ENCODE measurements at places on chromosomes 12 and 14.

DNA sequence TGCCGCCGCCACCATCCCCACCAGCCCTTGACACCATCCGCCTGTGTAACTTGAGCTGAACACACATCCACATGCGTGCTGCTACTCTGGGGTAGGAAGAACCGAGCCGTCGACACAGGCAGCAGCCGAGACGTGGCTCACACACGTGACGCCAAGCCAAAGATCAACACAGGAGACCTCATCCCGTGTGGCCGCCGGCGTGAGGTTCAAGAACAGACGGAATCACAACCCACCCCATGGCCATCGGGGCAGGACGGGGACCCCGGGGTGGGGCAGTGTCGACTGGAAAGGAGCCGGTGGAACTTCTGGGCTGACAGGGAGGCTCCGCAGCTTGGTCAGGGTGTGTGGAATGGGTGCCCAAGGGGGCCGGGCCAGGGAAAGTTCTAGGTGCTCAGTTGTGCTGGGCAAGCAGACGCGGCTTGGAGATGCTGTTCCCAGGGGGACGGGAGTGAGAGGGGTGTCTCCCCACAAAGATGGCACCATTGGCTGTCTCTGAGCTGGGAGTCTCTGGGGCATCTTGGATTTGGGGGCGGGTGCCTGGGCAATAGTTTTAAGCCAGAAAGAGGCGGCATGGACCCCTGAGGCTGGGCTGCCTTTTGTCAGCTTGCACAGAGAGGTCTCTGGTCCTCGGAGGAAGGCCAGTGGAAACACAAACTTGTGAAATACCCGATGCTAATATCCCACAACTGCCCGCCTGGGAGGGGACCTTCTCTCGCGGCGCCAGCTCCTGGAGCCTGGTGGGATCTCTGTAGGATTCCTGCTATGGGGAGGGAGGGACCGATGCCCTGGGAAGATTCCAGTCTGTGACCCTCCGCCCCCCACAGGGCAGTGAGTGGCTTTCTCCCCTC lies 41.8 kb downstream of the GALNT9 start:
- no peak for DNase-seq

DNA sequence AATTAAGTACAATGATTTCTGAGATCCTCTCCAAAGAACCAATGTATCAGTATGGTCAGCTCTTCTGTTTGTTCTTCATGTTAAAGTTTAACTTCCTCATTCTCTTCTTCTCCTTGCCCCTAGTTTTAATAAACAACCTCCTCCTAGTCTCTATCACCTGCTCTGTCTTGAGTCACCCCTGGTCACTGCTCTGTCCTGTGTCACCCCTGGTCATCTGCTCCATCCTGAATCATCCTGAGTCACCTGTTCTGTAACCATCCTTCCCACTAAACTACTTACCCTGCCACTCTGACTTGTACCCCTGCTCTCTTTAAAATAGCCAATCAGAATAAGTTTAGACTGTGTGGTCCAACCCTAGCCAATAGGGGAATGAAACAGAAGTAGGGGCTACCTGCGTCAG lies 100.5 kb downstream of the ALG10B start:
- DNase-seq: no peak

- DNase-seq: no peak
These were observed 23.2 kb downstream of the AP5M1 start for GRCh38 chr14:57291692-57292647.

GRCh38 chr12:130689408-130690405 lies 26.4 kb downstream of the RIMBP2 start:
- DNase-seq: no peak

DNA sequence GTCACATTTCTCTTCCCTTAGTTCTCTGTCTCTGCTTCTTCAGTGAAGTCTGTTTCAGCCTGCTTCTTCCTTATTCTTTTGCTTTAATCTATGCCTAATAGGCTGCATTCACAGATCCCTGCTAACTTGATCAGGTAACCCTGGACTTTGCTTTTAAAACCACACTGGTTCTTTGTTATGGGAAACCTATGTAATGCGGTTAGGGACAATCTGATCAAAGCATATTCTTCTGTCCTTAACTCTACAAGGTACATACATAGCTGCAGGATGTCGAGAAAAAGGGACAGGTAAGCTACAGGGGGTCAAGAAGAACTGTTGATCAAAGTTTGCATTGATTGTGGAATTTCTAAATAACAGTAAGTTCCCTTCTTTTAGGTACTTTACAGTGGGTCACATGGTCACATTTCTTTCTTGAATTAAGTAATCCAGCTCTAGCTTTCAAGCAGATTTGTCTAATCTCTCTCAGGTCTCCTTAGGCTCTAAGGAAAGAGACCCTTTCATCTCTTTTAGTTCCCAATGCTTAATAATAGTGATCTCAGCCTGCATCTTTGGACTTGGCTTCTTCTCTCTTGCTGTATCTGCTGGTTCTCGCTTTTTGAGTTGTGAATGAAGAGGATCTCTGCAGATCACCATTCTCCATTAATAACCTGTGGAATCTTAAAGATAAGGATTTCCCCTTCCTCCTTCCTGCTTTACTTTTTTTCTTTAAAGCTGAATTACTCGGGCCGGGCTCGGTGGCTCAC lies 3.8 kb downstream of the COPZ1 start:
- no peak for DNase-seq

DNA sequence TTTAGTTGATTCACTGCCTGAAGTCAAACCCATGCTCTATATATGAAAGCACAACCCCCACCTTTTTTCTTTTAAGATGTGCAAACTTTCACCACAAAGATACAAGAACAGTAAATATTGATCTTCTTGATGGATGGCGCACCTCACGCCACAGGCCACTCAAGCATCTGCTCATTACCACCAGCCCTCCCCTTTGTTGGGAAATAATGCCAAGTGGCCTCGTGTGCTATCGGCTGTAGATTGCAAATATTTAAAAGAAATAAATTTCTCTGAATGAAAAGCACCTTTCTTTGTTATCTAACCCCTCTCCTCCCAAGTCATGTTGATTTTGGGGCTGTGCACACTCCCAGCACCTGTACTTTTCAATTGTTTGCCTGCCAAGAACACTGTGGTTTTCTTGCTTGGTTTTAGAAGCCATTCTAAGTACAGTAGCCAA lies 122.7 kb downstream of the C12orf42 start:
- no peak for DNase-seq

GRCh38 chr14:101854366-101854765 lies 92.9 kb downstream of the PPP2R5C start:
- DNase-seq: no peak

DNA sequence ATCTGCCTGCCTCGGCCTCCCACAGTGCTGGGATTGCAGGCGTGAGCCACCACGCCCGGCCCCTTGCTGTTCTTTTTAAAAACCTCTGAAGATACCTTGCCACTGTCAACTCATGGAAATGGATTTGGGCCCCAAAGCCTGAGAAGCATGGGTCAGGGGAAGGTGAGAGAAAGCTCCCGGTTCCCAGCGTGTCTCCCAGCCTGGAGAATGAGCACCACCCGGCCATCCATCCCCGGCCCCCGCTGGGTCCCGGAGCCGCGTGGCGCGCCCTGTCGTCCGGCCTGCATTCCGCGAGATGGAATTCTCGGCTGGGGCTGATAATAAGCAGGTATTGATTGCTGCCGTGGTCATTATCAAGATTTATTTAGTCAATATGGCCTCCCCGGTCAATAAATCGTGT lies 126.5 kb upstream of the MYL2 start:
- no peak for DNase-seq

- DNase-seq: no peak
These were observed 32.6 kb downstream of the DDX11 start for GRCh38 chr12:31106101-31106803.

GRCh38 chr12:123608182-123608581 lies 6.3 kb downstream of the DDX55 start:
- peak; percentile 41 for DNase-seq

DNA sequence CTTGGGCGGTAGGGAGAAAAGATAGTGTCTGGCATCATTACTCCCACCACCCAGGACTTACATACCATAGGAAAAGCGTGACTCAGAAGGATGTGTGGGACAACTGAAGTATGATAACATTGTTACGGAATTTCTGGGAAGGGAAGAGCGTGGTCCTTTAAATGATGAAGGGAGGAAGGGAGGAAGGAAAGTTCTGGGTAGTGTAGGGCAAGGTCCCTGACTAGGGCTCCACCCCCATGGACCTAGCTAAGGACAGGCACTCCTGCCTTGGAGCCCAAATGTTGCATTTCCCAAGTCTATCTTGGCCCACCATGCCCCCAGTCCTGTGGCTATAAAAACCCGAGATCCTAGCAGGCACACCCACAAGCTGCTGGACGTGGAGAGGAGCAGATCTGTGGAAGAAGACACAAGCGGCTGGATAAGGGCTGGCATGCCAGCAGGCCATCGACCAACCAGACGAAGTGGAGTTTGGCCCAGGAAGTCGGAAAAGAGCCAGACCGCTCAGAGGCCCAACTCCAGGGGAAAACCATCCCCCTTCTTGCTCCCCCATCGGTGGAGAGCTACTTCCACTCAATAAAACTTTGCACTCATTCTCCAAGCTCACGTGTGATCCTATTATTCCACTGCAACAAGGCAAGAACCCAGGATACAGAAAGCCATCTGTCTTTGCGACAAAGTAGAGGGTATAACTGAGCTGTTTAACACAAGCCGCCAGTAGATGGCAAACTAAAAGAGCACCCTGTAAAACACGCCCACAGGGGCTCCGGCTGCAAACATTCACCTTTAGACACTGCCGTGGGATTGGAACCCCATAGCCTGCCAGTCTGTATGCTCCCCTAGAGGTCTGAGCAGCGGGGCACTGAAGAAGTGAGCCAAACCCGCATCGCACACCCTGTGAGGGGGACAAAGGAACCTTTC lies 23.0 kb upstream of the RAB21 start:
- DNase-seq: no peak

- DNase-seq: peak; percentile 50
These were observed 45.8 kb upstream of the POC1B start for GRCh38 chr12:89571491-89572195.

DNA sequence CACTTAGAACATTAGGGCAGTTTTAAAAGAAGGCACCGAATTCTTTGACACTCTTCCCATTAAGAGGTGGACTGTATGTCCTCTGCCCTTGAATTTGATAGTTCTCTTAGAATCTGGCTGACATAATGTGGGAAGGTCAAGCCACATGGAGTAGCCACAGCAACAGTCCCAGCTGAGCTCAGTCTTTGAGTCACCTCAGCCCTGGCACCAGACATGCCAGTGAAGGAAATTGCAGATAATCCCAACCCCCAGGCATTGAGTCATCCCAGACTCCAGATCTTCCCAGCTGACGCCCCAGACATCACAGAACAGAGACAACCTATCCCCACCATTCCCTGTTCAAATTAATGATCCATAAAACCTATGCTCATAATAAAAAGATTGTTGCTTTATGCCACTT lies 83.4 kb downstream of the GTF2A1 start:
- DNase-seq: no peak

- no peak for DNase-seq
These were observed 33.3 kb downstream of the HEATR5A start for GRCh38 chr14:31387091-31387490.

DNA sequence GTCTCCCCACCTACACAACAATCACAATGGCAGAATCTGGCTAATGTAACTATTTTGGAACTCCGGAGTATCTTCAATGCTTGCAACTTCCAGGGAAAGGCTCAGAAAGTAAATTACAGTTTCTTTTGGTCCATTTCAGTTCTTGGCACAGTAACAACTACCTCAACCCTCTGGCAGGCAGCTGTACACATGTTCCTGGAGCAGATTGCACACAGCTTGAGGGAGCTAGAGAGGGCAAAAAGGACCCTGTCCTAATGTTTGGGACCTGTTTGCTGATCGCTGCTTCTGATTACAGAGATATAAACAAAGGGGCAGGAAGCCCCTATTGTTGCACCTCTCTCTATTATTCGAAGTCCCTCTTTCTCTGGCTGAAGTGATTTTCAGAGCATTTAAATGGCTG lies 35.2 kb upstream of the SLC38A1 start:
- no peak for DNase-seq

DNA sequence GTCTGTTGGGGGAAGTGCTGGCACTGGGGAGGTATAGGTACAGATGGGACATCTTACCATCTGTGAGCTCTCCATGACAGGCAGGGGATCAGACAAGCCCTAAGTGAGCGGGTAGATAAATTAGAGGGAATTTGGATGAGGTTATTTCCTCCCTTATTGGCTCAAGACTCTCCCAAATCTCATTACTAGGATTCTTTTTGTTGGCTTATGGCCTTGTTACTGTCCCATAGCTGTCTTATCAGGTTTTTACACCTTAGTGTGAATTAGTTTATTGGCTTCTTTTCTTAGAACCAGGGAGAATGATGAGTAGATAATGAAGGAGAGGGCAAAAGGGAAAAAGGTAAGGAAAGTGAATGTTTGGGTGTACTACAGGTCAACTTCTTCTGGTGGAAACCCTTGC lies 191.1 kb upstream of the PRICKLE1 start:
- peak; percentile 65 for DNase-seq

- DNase-seq: peak; percentile 10
These were observed 789.6 kb downstream of the NRXN3 start for GRCh38 chr14:78959674-78960264.

Measured in NCI-H446 treated with DMSO at 0.1 percent for 48 hours (cell line).